ENCODE measurements at places on chromosomes 1 and 21.

GRCh38 chr1:190663962-190664361 is 186.3 kb upstream of the BRINP3 start:
- no peak for DNase-seq

- DNase-seq = no peak
Observed at GRCh38 chr1:7186382-7187111, 401.3 kb downstream of the CAMTA1 start.

DNA sequence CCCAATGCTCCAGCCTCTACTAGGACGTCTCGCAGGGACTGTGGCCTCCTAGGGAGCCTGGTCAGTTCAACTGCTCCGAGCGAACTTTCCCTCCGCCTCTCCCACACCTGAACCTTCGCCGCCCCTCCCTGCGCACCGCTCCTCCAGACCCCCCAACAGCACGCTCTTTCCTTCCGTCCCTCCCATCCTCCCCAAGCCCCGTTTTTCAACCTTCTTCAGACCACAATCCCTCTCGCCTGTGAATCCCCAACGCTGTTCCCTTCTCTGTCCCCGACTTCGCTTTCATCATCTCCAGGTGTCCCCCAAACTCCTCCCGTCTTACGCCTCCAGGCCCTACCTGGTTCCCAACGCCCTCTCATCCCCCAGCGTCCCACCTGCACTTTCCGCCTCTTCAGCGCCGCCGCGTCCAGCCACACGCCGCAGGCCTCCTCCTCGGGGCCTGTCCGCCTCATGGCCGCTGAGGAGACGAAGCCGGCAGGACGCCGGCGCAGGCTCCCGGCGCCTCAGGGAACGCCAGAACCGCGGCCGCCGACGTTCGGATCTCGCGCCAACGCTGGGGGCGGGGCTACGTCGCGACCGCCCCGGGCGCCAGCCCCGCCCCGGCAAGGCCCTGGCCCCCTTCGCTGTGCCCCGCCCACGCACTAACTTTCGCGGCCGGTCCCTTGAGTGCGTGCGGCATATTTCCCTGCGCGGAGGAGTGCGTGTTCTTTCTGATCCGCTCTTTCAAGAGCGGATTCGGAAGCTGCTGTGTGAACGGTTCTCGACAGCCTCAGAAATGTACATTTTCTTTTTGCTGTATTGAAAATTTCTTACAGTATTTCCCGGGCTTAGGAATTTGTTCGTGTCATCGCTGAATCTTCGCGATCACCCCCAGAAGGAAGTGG is at the start of gene AUNIP:
TSS of gene AUNIP (minus strand) at position 552 of the 884 bp plus-strand sequence. CDS start at position 452, 100 bp downstream.
- DNase-seq = peak; percentile 80

DNA sequence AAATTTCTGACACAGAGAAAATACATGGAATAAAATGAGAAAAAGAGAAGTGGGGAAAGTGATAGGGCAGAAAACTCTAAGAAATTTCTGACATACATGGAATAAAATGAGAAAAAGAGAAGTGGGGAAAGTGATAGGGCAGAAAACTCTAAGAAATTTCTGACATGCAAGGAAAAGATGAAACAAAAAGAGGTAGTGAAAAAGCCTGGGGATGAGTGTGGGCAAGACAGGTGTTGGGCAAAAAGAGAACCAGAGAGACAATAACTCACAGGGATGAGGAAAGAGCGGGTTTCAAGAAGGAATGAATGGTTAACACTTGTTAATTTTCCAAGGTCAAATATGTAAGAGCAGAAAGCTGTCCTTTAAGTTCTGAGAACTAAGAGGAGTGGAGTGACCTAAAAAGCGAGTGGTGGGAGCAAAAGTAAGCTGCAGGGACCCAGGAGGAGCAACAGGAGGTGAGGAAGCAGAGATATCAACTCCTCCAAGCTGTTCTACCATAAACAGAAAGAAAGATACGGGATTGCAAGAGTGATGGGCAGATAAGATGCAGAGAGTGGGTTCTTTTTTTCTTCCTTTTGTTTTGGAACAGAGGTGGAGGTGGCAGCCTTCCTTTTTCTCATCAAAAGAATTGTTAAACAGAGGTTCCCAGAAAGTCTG is 29.9 kb upstream of the EXO1 start:
- DNase-seq = no peak

DNA sequence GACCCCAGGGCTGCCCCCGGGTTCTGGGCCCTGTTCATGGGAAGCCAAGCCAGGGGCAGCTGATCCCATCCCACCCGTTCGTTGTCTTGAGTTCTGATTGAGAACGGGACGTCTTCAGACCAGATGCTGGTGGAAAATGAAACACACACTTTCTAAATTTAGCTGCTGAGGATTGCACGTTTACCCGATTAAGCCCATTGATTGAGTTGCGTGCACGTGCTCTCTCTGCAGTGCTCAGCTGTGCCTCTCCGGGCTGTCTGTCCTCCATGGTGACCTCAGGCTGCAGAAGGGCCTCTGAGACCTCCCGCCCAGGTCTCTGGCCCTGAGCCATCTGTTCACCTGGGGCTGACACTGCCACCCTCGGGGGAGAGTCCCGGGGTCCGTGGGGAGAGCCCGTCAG is 27.0 kb upstream of the PEX10 start:
- DNase-seq = no peak

GRCh38 chr1:15748264-15748663 is 6.0 kb downstream of the TMEM82 start:
- no peak for DNase-seq

- no peak for DNase-seq
Observed at GRCh38 chr1:70455291-70455690, 44.2 kb downstream of the CTH start.

DNA sequence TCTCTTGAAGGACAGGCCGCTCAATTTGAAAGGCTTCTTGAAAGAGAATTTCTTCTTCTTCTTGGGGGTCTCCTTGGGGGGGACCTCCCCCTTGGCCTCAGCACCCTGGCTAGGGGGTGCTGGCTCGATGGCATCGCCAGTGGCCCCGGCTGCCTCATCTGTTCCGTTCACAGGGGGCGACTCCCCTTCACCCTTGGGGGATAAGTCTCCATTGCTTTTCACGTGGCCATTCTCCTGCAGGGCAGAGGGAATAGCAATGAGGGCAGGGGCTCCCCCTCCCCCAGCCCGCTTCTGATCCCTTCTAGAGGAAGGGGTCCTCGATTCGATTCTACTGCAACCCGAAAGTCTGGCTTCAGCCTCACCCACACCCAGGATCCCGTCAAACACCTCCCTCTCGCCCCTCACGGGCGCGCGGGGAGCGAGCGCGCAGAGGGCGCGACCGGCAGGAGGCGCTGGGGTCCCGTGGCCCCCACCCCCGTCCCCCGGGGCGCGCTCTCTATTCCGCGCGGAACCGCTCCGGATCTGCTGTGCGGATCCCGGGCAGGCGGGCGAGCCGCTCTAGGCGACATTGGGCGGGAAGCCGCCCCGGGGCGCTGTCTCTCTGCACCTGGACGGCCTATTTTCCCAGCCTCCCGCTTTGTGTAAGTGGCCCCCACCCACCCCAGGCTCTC is 1.0 kb downstream of the MARCKSL1 start:
- peak; percentile 43 for DNase-seq

GRCh38 chr1:52056937-52057231 is 789 bp downstream of the BTF3L4 start:
- no peak for DNase-seq

- no peak for DNase-seq
Observed at GRCh38 chr21:44755227-44755626, 43.9 kb upstream of the TSPEAR start.

DNA sequence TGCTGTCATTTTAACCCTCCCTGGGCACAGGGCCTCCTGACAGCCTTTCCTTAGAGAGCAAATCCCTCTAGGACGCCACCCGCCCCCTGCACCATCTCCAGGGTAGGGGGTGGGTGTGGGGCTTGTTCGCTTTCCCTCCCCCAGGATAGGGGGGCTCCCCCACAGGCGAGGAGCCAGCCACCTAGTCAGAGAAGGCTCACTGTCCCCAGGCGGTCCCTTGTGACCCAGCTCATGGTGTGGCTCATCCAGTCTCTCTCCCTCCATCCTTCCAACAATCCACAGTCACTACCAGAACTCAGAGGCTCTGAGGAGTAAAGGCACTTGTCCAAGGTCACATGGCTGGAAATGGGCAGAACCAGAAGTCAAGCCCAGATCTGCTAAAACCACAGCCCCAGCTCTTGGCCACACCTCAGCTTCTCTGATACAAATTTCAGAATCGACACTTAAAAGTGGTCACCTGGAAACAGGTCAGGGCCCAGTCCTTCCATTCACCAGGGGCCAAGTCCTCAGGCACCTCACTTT is 89.8 kb downstream of the MRPL37 start:
- no peak for DNase-seq

DNA sequence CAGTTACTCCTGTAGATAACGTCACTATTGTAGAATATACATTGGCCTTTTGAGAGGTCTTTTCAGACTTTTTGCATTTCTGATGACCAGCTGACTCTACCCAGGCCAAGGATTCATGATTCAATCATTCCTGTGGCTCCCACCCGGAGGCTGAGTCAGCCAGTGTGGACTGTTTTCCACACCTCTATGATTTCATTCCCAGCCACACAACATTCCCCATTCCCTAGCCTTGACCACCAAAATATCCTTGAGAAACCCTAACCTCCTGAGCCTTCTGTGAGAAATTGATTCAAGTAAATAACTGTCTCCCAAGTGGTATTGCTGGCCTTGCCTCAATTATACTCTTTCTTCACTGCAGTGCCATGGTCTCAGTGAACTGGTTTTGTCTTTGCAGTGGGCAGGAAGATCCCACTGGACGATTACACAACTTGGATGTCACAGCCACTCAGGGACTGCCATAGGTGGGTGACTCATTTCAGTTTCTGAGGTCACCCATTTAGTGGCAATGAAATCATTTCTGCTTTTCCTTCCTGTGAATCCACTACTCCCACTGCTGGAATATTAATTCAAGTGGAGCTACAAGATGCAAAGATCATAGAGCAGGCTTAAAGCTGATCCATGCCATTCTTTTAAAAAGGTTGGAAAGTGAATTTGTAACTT is 518.6 kb upstream of the ZP4 start:
- no peak for DNase-seq

DNA sequence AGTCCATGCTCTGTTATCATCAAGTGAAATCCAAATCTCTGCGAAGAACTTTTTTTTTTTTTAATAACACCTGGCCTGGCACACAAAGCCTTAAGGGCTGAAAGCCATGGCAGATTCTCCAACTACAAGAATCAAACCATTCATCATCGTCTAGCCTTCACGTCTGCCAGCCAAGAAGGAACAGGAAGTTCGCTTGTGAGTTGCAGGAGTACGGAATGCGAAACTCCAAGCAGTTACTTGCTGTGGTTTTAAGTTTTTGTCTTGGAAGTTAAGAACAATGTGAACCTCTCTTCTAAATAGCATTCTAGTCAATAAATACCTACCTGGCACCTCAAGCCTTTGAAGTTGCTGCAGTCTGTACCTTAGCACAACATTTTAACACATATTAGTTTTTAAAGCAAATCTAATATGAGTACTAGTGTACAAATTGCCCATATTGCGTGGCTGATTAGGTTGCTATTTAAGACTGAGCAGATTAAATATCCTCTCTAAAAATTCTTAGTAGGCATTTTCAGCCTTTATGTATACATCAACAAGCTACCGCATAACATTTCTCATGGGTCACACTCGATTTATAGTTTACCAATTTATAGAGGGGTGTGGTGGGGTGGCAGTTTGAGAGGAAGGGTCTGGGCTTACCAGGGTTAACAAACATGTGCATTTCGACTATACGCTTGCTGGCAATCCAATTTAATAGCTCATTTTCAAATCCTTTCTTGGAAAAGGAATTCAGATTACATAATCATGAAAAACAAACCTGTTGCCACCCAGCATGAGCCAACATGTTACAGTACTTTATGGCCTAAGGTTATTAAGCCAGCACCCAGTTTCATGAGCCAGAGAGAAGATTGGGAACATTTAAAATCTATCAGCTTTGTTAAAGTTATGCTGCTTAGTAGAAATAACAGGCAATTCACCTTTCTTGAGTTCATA is 22.2 kb upstream of the PTPN14 start:
- DNase-seq = no peak

DNA sequence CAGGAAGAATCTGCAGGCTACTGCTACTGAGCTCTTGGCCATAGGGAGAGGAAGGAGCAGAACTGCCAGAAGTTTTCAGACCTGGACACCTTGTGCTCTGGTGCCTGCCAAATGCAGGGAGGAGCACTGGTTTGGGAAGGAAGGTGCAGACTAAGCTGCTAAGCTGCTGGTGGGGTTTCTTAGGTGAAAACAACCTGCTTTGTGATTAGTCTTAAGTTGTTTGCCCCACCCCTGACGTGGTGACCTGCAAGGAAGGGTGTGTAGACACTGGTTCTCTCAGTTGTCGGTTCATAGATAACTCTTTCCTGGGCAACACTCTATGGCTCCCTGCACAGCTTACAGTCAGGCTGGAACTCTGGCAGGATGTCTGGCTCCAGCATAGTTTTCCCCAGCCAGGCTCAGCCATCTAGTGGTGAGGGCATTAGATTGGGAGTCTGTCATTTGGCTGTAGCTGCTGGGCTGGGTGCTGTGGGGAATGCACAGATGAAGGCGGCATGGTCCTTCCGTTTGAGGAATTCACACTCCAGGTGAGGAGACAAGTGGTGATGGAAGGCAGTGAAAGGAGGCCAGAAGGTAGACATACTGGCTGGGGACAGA is 10.3 kb upstream of the S100A10 start:
- no peak for DNase-seq

DNA sequence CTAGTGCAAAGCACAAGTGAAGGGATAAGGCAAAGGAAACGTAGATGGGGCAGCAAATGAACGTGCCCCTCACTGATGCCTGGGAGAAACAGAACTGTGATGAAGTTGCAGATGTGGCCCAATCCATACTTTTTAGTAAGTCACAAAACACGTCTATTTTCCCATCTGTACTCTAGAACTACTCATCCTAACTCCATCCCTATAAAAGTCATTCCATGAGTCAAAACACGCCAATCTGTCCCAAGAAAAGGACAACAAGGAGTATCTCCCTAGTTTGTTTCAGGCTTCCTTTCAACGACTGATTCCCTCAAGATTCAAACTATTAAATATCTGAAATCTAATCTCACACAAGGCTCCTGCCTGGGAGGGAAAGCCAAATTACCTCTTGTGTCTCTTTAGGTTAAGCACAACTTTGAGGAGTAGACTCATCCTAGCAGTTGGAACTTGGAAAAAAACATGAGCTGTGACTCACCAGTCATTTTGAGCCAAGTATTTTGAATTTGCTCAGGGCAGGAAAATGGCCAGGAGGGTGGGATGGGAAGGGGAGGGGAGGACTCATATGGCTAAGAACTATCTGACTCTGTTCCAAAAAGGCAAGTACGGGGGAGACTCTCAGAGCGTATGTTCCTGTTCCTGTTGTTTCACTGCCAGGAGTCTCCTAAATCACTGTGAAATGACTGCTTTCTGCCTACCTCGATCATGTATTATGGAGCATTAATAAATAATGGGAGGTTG is 214.5 kb upstream of the CAMK1G start:
- DNase-seq = no peak

GRCh38 chr1:200909757-200910239 is 15.1 kb downstream of the INAVA start:
- no peak for DNase-seq

- DNase-seq = no peak
Observed at GRCh38 chr1:93907718-93908117, 1.5 kb downstream of the GCLM start.

GRCh38 chr1:29465755-29466154 is 229.4 kb downstream of the PTPRU start:
- no peak for DNase-seq

Data from activated CD8-positive, alpha-beta memory T cell treated with anti-CD3 and anti-CD28 coated beads for 4 hours (primary cell).